ENCODE measurements at places on chromosomes 7 and 10.

GRCh38 chr7:43750016-43750887 lies 8.2 kb upstream of the BLVRA start:
- no peak for DNase-seq

DNA sequence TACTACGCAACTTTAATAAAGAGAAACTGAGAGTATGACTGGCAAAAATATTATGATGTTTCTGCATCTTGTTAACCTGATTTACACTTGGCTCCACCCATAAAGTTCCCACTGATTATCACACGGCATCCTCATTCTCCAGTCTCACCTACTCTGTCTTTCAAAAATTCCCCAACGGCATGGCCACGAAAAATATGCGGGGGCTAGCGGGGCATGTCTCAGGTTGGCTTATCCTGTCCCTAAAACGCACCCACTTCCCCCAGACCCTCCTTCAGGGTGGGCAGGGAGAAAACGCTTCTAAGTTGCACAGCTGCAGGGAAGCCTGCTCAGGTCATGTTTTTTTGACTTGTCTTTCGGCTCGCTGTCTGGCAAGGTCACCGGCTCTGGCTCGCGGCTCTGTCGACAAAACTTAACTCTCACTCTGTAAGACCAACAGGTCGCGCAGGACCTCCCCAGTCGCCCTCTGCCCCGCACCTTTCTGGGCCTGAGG lies 3.8 kb downstream of the CDK6 start:
- DNase-seq, result no peak

DNA sequence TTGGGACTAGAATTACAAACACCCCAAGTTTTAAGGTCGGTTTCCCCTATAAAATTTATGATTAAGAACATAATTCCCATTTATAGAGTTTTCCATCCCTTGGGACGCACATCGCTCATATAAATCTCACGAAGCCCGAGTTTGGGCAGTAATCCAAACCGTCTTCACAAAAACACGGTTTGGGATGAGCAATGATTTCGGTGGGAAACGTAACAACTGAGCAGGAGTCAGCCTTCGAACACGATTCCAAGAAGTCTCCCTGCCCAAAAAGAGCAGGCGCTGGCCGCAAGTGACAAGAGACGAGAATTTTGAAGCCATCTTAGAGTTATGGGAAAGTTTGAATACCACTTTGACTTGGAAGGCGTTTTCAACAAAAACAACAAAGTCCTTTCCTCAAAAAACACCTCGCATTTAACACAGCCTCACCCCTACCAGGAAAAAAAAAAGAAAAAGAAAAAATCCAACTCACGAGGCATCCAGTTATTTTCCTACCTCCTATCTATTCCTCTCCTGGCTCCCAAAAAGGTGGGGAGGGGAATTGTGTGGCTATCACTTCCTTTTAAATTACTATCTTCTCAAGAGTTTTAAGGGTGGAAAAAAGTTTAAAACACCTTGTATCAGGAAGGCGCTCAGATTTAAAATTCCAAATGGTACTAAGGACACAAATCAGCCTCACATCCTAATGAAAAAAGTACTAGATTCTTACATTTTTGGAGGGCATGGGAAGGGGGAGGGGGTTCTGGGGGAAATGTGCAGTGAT lies 1.6 kb downstream of the SEPHS1 start:
- no peak for DNase-seq

GRCh38 chr7:132286836-132287235 lies 289.4 kb downstream of the PLXNA4 start:
- no peak for DNase-seq

DNA sequence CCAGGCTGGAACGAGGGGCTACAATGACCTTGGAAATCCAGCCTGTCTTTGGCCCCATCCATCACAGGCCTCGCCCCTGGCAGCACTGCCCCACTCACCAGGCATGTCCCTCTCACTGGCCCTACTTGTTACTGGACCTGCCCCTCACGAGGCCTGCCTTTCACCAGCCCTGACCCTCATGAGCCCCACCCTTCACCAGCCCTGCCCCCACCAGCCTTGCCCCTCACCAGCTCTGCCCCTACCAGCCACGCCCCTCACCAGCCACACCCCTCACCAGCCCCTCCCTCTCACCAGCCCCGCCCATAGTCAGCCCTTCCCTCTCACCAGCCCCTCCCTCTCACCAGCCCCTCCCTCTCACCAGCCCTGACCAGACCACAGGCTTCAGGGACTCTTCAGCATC lies 57.8 kb downstream of the COL26A1 start:
- no peak for DNase-seq

- DNase-seq, result no peak
Measured at GRCh38 chr10:86691333-86692022, 23.2 kb downstream of the LDB3 start.

GRCh38 chr7:67387851-67388250 lies 391.2 kb downstream of the TYW1 start:
- DNase-seq, result no peak

Data from right lobe of liver (tissue), 6 donors.